H54 (cell line): ENCODE measurements at places on chromosomes 11 and 22.

- DNase-seq = no peak
Observed at GRCh38 chr11:86120807-86121206, 51.9 kb upstream of the PICALM start.

- DNase-seq = no peak
Observed at GRCh38 chr11:83692675-83693074, 406.5 kb upstream of the CCDC90B start.

- peak; percentile 93 for DNase-seq
Observed at GRCh38 chr11:34192481-34193401, 87.3 kb downstream of the NAT10 start.

DNA sequence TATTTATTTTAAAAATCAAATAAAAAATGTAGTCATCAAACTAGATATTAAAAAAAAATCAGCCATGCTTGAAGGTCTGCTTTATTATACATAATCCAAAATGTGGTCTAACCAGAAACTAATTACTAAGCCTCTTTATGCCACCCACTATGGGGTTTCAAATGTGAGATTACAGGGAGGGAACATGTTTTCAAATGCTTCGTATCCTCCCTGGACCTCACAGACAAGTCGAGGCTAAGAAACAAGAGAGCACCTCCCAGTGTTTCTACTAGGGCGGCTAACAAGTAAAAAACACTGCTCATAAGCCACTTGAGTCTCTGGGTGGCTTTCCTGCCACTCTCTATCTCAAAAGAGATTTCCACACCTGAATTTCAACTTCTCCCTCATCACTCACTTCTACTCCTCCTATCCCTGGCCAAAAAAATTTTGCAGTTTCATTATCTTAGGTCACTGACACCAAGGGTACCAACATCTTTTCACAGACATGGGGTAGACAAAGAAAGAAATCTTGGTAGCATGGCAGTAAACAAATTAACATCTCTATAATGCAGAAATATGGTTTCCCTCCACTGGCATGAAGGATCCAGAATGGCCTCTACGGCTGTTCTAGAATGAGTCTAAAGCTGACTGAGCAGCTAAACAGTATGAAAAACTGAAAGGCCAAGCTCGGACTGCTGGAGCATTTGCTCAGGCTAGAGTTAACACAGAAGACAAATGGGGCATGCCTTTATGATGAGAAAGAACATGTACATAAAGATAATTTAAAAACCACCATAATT, 50.9 kb downstream of the PITPNB start:
- no peak for DNase-seq

- DNase-seq = no peak
Observed at GRCh38 chr22:49156662-49157285, 670.9 kb downstream of the BRD1 start.

DNA sequence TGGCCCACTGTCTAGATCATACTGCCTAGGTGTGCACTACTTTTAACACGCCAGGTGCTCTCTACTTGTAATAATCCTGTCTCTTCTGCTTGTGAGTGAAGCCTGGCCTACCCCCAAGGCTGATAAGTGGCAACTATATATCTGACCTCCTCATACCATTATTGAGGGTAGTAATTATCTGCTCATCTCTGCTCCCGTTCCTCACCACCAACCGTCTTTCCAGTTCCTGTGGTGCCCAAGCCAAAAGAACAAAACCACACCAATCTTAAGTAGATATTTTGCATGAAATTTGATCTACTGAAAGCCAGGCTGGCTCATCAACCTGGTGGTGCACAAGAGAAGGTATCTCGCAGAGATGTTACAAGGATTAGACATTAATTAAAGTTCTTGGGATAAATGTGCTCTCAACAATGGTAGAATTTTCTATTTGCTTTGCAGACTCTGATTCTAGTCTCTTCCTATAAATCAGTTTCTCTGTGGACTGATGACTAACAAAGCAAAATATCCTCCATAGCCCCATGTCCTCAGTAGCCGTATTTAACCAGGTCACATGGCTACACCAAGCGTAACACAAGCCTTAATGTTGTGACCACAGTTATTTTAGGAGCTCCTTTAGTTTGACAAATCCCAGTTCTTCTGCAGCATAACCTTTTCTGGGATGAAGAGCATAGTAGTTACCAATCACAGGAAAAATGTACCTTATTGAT, 267.2 kb downstream of the NTM start:
- no peak for DNase-seq

DNA sequence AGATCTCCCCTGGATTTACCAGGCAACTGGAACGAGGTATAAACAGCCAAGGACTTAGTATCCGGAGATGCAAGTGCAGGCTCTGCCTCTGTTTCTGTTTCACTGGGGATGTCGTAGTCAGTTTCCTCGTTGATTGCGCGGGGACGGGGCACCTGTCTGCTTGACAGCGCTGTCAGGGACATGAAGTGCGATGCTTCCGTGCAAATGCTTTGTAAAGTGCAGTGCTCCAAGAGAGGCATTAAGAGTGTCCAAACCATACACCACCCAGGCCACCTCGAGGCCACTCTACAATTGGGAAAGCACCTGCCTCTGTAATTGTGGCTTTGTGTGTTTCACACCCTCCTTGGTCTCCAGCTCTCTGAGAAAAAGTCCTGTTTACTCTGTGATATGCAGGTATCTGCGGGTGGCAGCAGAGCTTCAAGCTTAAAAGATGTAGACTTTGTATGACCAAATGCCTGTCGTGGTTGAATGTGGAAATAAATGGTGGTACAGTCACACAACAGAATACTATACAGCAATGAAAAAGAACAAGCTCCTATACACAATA, 18.6 kb upstream of the CD5 start:
- DNase-seq = no peak

DNA sequence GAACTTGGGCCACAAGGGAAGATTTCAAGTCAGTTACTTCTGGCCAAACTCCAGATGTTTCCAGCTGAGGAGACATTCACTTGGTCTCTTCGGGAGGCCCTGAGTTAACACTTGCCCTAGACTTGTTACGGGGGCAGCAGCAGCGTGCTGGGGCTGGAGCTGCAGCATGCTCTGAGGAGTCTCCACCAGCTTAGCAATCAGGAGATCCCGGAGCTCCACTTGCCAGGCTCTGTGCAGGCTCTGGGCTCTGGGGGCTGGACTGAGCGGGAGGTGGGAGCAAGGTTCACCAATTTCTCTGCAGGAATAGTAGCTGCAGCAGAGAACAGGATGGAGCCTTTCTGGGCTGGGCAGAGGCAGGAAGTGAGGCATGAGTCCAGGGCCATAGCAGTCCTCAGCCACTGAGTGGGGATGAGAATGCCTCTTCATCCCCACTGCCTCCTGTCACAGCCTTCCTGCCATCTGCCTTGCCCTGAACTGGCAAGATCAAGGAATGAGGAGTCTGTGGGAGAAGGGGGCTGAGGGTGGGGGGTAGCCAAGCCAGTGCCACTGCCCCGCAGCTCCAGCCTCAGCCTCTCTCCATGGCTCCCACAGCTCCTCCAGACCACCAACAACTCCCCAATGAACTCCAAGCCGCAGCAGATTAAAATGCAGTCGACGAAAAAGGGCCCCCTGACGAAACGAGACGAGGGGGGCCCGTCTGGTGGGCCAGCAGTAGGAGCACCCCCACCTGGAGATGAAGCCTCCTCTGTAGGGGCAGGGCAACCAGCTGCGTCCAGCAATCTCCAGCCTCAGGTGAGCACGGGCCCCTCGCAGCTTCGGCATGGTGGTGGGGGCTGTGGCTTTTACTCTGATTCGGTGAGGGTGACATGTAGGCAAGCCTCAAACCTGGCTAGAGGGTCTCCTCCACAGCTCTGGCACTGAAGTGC, 23.4 kb downstream of the GTPBP1 start:
- no peak for DNase-seq

DNA sequence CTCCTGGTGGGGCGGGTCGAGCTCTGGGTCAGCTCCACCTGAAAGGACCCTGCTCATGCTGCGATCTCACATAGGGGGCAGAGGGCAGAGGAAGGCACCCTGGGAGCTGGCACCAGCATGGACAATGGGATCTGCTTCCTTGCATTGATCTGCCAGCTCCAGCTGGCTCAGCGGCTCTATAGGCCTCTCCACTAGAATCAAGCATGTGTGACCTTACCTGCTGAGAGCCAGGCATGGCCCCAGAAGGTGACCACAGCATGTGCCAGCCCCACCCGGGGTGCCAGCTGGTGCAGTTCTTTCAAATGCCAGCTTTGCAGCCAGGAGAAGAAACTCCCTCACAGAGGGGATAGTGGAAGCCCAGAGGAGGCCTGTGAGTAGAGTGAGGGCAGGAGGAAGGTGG, 22.0 kb upstream of the KLHL35 start:
- DNase-seq = no peak

DNA sequence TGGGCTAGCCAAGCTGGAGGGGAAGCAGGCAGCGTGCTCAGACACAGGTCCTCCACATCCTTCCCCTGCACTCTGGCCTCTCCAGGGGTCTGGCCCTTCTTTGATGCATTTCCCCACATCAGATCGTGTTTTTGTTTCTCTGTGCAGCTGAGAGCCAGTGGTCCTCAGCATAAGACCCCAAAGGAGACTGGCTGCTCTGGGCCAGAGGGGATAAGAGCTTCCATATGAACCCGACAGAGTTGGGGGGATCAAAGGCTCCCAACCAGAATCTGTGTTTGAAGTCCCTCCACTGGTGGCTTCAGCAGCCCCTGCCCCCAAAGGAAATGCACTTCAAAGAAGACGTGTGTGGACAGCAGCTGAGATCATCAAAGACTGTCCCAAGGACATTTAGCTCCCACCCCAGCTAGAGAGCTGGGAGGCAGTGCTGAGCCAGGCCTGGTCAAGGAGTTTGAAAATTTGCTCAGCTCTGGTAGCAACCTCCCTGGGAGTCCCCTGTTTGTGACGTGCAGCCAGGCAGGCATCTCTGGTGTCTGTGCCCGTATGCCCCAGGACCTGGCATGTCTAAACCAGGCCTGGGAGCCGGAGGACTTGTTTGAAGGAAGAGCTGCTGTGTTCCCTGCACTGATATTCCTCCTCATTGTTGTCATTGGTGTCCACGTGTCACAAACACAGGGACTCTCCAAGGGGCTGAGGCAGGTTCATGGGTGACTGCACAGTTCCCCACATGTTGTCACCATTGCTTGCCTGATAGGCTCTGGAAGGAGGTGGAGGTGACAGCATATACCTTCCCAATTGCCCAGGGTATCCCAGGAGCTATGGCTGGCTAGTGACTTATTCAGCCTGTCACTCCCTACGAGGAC, 99.0 kb downstream of the AMOTL1 start:
- no peak for DNase-seq

DNA sequence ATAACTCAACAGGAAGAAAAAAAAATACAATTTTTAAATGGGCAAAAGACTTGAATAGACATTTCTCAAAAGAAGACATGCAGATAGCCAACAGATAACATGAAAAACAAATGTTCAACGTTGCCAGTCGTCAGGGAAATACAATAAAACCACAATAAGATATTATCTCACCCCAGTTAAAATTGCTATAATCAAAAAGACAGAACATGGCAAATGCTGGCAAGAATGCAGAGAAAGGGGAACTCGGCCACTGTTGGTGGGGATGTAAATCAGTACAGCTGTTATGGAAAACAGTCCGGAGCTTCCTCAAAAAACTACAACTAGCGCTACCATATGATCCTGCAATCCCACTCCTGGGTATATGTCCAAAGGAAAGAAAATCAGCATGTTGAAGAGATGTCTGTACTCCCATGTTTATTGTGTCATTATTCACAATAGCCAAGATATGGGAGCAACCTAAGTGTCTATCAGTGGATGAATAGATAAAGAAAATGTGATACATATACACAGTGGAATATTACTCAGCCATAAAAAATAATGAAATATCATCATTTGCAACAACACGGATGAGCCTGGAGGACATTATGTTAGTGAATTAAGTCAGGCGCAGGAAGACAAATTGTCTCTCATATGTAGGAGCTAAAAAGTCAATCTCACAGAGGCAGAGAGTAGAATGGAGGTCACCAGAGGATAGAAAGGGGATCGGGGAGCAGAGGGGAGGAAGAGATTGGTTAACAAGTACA, 12.2 kb upstream of the CYTH4 start:
- no peak for DNase-seq

- no peak for DNase-seq
Observed at GRCh38 chr11:69337211-69337721, 43.3 kb downstream of the MYEOV start.

- DNase-seq = peak; percentile 12
Observed at GRCh38 chr11:19499026-19499669, 213.5 kb upstream of the NAV2 start.

DNA sequence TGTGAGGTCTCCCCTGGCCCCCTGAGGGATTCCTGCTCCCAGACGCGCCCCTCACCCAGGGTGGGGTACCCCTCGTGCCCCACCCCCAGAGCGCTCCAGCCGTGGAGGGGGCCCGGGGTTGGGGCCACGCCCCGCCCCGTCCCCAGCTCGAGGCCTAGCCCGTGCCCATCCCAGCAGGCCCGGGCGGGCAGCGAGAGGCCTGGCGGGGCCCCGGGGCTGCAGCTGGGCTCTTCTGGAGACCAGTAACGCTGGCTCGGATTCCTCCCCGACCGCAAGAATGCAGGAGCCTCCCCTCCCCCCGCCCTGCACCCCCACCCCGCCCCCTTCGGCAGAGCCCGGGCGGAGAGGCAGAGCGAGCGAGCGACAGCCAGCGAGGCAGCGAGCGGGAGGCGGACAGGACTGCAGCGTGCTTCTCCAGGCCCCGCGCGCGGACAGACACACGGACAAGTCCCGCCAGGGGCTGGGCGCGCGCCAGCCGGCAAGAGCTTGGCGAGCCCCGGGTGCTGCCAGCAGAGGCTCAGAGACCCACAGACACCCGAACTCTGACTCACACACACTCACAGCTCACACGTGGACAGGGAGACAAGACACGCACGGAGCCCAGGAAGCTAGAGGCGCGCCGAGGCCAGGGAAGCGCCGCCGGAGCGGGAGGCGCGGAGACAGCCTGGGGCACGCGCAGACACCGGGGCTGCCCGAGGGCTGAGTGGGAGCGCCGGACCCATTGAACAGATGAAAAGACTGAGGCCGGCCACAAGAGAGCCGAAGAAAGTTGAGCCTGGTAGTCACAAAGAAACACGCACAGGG, 15.2 kb downstream of the BCL9L start:
- DNase-seq = no peak

DNA sequence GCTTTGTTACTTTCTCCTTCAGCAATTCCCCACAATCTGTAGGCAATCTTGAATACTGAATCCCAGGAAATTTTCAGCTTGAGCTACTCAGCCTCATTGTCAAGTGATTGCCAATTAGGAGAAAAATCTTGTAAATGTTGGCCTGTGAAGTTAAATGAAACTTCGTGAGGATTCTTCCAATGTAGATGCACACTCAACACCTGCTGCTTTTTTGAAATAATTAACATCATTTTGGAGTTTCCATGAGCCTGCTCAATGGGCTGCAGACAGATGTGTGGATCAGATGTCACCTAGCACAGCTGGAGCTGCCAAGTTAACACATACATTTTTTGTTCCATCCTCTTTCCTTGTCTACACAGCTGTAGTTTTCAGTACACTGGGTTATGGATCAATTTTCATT, 645.6 kb upstream of the LUZP2 start:
- no peak for DNase-seq
